ENCODE measurements at places on chromosomes 12 and 14.

GRCh38 chr12:111995782-111996480 lies 17.0 kb downstream of the TMEM116 start:
- DNase-seq: no peak

- no peak for DNase-seq
Observed at GRCh38 chr12:64560396-64561301, 49.6 kb upstream of the RASSF3 start.

- DNase-seq: peak; percentile 69
Observed at GRCh38 chr12:118103601-118104382, at the start of gene VSIG10. Gene VSIG10, minus strand, starts transcription at chr12:118104011. Its CDS starts 340 bp downstream, at chr12:118103671.

GRCh38 chr12:43098766-43099550 lies 453.0 kb downstream of the ADAMTS20 start:
- DNase-seq: no peak

- no peak for DNase-seq
Observed at GRCh38 chr12:17134315-17134714, 528.4 kb upstream of the LMO3 start.

DNA sequence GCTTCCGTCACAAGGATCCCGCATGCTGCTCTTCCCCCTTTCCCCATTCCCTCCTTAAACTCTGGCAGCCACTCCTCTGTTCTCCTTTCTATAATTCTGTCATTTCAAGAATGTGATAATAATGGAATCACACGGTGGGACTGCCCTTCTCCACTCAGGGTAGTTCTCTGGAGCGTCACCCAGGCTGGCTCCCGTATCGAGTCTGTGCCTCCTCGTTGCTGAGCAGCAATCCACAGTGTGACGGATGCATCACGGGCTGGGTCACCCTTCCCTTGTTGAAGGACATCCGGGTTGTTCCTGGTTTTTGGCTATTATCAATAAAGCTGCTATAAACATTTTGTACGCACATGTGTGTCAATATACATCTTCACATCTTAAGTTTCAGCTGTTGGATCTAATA lies 5.7 kb upstream of the SYNE3 start:
- DNase-seq: no peak

- DNase-seq: no peak
Observed at GRCh38 chr12:79161249-79161934, 296.8 kb downstream of the SYT1 start.

- no peak for DNase-seq
Observed at GRCh38 chr14:24958271-24958670, 91.7 kb downstream of the STXBP6 start.

GRCh38 chr12:64993461-64993860 lies 127.6 kb downstream of the WIF1 start:
- no peak for DNase-seq

GRCh38 chr14:99630202-99630601 lies 14.7 kb upstream of the HHIPL1 start:
- DNase-seq: no peak

DNA sequence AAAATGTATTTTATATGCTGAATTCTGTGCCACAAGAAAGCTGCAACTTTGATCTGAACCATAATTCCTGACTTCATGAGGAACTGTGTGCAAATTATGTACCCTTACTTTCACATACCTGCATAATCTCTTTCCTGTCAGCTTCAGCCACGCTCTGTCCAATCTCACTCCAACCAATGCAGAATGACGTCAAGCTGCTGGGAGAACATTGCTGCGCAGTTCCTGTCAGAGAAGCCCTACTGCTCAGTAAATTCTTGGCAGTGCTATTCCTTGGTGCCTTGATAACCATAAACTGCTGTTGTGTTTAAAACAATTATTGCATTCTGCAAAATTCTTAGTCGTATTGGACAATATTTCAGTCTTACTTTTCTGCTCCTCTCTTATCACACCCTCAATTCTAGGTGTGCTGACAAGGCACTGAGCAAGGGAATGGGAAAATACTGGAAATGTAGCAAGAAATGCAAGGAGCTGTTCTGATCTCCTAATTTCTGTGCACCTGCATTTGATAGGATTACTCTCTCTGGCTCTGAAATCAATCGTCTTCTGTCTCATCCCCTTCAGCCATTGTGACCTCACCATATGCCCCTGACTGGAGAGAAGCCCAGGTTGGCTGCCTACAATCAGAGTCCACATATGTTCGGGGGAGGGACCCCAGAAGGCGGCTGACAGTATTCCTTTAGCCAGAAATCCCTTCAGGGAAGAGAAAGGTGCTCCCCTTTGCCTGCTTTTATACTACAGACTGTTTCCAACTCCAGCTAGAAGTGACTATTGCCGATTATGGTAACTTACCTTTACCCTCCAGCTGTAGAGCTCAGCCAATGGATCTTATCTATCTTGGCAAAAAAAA lies 274.9 kb upstream of the NOVA1 start:
- peak; percentile 71 for DNase-seq

DNA sequence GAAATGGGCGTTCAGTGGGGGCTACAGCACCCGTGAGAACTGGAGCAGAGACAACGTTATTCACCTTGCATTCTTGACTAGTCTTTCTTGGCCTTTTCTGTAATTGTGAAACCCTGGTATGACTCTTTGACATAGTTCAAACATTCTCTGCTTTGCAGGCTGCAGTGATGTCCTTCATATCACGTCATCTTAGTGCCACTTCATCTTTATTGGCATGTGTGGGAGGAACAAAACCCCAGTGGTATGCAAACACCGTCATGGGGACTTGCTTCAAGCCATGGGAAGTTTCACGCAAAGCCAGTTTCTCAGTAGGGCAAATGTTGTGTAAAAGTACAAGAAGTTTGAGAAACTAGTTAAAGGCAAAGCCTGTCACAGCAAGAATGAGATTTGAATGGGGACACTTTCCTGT lies 20.2 kb upstream of the DUSP16 start:
- DNase-seq: no peak

GRCh38 chr12:118999107-118999506 lies 17.8 kb downstream of the SRRM4 start:
- DNase-seq: no peak
